ENCODE measurements at places on chromosomes 7 and 10.
A peak's percentile ranks its signal among the peaks of the same experiment; 100 is the strongest.

GRCh38 chr10:120229641-120230040 is 227.4 kb upstream of the PLPP4 start:
- no peak for DNase-seq

DNA sequence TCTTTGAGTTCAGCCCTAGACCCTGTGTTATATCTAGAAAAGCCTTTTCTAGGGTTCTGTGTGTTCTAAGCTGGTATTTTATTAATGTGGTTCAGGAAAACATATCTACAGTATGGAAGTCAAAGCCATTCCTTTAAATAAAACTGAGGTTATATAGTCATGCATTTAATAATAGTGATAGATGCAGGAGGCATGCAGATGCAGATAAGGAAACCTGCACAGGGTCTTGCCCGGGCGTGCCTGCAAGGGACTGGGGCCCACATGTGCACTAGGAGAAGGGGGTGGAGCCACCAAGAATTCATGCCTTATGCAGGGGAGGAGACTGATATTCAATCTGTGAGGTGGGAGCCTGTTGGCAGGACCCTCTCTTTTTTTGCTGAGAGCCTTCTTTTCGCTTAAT is 171.5 kb downstream of the PRPF18 start:
- no peak for DNase-seq

DNA sequence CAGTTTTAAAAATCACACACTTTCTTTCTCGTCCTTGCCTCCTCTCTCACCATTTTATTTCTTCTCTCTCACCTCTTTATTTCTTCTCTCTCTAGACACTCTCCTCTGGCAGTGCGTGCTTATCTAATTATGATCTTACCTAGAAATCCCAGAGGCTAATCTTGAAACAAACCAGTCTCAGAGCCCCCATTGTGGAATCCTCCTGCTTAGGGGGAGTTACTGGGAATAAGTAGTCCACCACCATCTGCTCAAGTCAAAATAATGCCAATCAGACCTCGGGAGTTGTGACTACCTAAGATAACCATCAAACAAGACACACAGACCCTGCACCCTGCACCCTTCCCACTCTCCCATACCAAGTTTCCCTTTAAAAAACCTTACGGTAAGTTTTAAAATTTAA is 256.9 kb downstream of the POM121L12 start:
- no peak for DNase-seq

DNA sequence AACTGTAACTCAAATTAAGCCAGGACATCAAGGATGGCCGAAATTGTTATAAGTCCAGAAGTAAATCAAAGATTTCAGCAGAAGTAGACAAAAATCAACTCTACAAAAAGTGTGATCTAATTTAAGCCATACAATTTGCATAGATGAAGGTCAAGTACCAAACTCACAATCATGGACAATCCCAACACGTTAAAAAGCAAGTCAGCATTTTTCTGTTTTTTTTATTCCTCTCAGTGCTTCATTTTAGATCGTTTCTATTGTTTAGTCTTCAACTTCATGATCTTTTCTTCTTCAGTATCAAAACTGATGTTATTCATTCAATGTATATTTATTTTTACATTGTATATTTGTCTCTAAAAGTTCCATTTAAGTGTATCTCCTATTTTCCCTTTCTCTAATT is 674.3 kb upstream of the PHF14 start:
- no peak for DNase-seq

DNA sequence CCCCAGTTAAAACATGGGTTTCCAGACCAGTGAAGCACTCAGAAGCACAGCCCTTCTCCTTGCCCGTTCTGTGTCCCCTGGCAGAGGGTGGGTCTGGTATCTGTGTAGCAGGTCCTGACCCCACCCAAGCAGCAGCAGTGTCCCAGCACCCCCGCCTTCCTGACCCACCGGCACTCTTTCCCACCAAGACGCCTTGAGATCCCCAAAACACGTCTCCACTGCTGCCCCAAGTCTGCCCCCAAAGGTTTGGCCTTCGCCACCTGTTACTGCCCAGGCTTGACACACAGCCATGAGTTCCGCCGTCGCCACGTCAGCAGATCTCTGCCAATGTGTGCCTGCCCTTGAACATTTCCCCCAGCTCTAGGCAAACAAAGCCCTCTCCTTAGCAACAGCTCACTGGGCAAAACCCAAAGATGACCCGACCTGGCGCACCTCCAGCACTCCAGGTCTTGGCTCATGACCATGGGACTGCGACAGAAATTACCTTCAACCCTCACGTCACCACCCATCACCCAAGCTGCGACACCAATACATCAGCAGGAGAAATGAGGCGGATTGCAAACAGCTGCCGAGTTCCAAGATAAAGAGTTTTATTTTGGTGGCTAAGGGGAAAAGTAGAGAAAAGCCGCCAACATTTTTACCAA is 75.6 kb downstream of the CTBP2 start:
- no peak for DNase-seq

DNA sequence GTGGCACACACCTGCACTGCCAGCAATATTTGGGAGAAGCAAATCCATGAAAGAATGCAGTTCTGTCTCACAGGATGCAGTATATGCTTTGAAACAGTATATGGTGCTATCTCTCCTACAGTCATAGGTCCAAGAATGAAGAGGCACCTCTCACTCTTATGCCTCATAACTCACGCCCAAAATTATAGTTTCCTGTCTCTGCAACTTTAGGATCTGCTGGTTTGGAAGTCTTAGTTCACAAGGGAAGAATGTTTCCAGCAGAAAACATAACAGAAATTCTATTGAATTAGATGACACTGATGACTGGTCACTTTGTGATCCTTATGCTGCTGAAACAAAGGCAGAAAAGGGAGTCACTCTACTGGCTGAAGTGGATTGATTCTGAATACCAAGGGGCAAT is 5.7 kb downstream of the C10orf67 start:
- no peak for DNase-seq

- DNase-seq: peak; percentile 7
These were observed 227.2 kb upstream of the GRB10 start for GRCh38 chr7:51009716-51010496.

GRCh38 chr7:128738570-128739047 is 550 bp upstream of the CALU start:
- peak; percentile 32 for DNase-seq

DNA sequence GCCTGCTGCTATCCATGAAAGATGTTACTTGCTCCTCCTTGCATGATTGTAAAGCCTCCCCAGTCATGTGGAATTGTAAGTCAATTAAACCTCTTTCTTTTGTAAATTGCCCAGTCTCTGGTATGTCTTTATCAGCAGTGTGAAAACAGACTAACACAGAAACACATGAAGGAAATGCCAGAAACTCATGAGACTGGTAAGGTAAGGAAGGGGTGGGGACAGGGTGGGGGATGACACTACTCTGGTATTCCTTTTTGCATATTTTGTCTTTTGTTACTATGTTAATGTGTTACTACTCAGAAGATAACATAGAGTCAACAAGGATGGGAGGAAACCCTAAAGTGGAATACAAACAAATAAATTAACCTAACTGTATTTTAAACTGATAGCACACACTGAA is 69.8 kb upstream of the DRGX start:
- DNase-seq: no peak

- DNase-seq: peak; percentile 26
These were observed 1.1 kb downstream of the ALOX5 start for GRCh38 chr10:45375101-45375500.

- DNase-seq: no peak
These were observed 5.1 kb downstream of the SH2D4B start for GRCh38 chr10:80542652-80543318.

GRCh38 chr7:45677311-45677900 is 103.2 kb downstream of the ADCY1 start:
- DNase-seq: no peak

- DNase-seq: no peak
These were observed 44.3 kb downstream of the AHR start for GRCh38 chr7:17342756-17343155.

- DNase-seq: no peak
These were observed 194.2 kb downstream of the SLC25A13 start for GRCh38 chr7:96127746-96128145.

- no peak for DNase-seq
These were observed 6.6 kb upstream of the BMPR1A start for GRCh38 chr10:86749854-86750253.

- no peak for DNase-seq
These were observed 23.3 kb downstream of the CPXM2 start for GRCh38 chr10:123868038-123869019.

GRCh38 chr10:20156511-20156910 is 340.3 kb downstream of the PLXDC2 start:
- DNase-seq: no peak

DNA sequence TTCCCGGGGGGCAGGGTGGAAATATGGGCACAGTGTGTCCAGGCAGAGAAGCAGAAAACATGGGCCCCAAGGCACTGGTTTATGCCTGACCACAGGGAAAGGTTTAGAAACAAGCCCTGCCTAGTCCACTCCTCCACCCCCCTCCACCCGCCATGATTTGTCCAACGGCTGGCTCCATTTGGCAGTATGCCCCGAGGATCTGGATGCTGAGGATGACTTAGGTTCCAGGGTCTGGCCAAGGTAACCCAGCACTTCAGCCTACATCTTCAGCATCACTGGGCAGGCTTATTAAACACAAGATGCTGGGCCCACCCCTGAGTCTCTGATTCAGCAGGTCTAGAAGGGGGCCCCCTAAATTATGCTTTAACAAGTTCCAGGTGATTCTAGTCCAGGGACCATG is 121.9 kb downstream of the RALA start:
- DNase-seq: no peak
